ENCODE measurements at places on chromosomes 12 and 14.

DNA sequence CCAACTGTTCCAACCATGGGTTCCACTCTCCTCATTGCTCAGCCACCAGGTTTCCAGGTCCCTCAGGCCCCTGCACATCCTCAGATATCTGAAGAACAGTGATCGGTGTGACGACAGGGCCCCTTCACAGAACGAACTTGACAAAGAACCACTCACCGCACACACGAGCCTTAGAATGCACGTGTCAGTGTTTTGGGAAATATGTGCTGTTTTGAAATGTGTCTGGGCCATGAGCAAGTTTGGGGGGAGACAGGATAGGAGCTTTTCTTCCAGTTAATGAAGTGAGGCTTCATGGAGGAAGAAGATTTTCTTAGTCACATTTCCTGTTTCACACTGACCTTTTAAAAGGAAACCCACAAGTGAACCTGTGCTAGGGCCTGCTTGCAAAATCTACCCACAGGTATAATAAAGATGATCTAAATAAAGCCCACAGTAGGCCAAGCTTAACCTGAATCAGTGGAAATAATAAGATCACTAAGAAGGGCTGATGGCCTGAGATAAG is 58.6 kb downstream of the ZFP36L1 start:
- DNase-seq = no peak

DNA sequence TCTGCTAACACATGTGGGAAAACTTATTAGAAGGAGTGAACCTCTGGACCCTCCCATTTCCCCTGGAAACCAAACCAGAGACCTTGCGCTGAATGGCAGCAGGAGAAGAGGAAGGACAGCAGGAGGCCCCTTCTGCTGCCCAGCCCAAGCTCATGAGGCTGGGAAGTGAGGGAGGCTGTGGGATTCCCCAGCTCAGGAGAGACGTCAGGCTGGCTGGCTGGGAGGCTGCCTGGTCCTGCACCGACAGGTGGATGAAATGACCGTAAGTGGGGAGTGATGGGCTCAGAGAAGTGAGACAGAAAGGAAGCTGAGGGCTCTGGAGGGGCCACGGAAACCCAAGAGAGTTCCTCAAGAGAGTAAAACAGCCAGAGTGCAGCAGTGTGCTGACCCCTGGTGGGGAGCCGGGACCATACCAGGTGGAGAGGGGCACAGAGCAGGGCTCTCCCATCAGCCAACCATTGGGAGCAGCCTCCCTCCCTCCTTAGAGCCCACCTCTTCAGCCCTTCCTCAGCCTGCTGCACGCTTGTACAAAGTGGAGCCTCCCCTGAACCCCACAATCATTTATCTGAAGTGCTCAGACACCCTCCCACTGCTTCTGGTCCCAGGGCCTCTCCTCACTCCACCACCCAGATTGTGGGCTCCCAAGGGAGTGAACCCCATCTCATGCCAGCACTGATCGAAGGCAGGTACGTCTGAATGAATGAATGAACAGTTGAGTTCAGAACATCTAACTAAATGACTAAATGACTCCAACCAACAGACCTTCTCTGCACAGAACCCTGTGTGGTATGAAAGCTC is 14.0 kb downstream of the TAMALIN start:
- DNase-seq = no peak

DNA sequence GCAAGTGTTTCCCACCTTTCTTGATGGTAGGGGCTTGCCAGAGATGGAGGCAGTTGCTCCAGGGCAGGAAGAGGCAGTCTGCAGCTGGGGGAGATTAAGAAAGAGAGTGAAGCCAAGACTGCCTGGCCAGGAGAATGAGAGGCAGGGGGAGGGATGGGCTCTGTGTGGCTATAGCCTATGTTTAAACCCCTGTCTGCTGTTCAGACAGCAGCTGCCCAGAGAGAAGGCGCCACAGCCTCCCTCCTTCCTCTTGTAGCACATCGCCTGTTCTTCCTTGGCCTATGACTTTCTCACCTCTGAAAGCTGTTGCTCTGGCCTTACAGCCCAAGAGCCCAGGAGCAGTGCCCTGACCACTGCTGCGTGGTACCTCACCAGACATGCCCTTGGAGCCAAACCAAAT is 61.7 kb downstream of the EMP1 start:
- DNase-seq = no peak

GRCh38 chr12:90327793-90328743 is 619.4 kb upstream of the ATP2B1 start:
- DNase-seq = no peak

DNA sequence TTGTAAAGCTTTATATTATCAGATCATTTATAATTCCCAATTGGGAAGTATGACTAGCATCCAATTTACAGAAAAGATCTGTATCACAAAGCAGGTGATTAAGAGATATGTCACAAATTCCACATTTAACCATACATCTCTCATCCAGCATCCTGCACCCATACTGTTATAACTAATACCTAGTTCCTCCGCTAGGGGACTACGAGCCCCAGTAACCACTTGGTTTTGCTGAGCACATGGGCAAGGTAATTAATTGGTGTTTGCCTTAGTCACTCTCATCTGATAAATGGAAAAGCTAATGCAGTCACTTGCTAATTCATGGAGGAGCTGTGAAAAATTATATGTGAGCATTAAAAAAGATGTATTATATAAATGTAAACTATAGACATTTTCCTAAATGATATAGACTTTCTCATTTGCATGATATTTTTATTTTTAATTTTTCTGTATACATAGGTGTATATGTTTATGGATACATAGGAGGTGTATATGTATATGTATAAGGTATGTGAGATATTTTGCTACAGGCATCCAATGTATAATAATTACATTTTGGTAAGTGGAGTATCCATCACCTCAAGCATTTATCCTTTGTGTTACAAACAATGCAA is 1031.8 kb downstream of the GALC start:
- no peak for DNase-seq

DNA sequence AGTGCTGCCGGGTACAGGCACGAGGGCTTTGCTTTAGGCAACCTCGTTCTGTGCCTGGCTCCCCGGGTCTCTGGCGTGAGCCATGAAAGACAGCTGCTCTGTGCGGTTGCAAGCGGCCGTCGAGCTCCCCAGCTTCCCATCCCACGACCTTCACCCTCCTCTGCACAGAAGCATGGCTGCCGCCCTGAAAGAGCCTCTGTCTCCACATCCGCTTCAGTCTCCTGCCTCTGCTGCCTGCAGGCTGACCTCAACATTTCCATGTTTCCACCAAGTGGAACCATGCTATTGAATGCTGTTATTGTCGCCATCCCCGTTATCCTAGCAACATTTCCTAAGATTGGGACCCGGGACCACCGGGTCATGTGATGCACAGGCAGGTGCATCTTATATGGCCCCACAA is 57.1 kb downstream of the KDM2B start:
- DNase-seq = no peak

Measured in heart left ventricle (tissue), 16 donors.